ENCODE measurements at places on chromosomes 16 and 17.

GRCh38 chr16:23407436-23408127 lies 45.4 kb downstream of the COG7 start:
- DNase-seq, result no peak

DNA sequence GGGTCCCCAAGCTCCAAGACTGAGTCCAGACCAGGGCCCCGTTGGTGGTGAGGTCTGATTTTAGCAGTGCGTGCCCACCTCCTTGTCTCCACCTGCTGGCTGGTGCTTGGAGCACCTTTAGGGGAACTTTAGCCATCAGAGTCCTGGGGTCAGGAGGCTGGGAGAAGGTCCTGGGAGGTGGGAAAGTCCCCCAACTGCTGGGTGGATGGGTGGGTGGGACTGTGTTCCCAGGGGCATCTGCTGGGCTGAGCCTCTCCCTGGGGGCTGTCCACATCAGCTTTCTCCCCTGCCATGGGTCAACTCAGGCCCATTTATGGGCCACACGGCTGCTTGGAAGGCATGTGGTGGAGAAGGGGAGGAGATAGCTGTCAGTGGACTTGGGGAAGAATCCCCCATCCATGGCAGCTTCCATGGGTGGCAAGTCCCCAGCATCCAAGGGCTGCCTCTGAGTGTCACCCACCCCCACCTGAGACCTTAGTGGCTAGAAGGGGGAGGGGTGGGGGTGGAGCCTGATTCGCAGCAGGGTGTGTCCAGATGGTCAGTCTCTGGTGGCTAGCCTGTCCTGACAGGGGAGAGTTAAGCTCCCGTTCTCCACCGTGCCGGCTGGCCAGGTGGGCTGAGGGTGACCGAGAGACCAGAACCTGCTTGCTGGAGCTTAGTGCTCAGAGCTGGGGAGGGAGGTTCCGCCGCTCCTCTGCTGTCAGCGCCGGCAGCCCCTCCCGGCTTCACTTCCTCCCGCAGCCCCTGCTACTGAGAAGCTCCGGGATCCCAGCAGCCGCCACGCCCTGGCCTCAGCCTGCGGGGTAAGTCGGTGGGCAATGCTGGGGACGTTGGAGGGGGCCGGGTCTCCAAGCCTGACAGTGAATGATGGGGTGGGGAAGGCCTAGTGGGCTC lies at the start of gene TRPV2:
TRPV2 (plus strand) TSS at position 541 of the 894 bp plus-strand sequence. CDS start 2,098 bp downstream, outside the sequence.
- DNase-seq, result no peak

DNA sequence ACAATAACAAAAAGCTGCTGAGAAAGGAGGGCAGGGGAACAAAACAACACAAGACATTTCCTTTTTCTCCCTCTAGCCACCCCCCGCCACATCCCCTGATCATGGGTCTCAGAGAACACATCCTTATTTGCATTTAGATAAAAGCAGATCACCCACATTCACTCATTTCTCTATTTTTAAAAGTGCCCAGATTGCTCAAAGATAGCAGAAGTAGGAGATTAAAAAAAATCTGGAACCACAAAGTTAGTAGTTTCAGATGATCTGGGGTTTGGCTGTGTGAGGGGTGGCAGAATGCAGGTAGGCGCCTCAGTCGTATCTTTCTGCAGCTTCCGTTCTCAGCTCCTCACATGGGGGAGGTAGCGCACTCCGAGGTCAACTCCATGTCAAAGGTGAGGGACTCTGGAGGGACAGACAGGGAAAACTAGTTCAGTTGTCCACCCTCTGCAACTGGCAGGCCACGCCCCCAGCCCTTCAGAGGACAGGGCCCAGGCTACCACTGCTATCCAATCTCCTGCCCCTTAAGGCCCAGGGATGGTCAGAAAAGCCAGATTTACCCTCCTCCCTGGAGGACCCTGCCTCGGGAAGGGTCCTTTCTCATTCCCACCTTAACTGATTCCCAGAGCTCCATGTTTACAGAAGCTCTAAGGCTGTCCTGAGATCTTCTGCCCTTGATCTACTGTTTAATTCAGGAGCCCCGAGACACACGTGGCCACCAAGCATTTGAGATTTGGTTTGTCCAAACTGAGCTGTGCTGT lies 27.3 kb downstream of the STAT5A start:
- no peak for DNase-seq

GRCh38 chr16:85171004-85171758 lies 58.9 kb upstream of the CIBAR2 start:
- no peak for DNase-seq

GRCh38 chr16:87621976-87622713 lies 19.8 kb downstream of the JPH3 start:
- no peak for DNase-seq
